ENCODE measurements at places on chromosomes 12 and 14.

DNA sequence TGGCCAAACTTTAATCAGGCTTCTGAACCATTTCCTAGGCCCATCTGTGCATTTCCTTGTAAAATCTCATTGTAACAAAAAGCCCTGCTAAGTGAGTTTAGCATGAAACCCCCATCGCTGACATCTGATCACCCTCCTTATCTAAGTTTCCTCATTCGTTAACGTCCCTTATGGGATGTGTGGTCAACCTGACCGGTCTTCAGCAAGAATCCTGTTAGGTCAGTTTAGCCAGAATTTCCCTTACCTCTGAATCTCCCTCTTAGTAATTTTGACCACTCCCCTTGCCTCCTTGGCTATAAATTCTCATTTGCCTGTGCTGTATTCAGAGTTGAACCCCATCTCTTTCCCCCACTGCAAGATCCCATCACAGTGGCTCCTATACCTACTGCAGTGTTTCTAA, 239.3 kb downstream of the RMST start:
- no peak for DNase-seq

- DNase-seq = no peak
Measured at GRCh38 chr14:89444516-89445125, 27.6 kb upstream of the FOXN3 start.

DNA sequence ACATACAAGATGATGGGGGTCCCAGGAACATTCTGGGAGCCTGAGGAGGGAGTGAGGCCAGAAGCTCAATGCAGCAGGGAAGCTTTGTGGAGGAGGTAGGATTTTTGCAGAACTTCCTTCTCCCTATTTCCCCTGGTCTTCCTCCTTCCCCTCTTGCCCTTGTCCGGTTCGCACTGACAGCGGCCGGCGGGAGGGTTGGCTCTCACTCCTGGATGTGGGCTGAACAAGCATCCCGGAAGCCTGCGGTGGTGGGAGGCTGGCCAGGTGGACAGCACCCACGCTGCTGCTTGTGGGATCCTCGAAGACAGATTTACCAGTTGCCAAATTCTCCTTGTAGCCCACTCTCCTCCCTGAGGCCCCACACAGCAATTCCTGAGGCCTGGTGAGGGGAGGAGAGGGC, 112.2 kb downstream of the KCNA5 start:
- DNase-seq = no peak

GRCh38 chr14:46368275-46368674, 283.3 kb downstream of the RPL10L start:
- DNase-seq = no peak

DNA sequence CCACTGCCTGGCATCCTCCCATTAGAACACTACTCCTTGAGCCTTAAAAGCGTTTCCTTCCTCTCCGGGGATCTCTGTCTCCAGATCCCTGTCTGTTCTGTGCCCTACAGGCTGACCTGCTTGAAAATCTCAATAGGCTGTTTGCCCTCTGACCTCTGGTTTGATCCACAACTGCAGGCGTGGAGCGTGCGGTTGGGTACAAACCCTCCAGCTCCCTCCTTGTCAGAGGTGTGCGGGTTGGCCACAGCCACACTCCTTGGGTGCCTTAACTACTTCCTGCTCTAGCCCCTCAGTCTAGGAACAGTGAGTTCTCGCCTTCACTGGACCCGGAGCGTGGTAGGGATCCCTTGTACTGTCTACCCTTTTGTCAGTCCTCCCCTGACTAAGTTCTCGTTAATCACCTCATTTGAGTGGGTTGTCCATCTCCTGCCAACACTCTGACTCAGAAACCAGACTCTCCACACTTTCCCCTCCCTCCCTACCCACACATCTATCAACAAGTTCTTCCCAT, 33.1 kb downstream of the CMKLR1 start:
- DNase-seq = no peak

- DNase-seq = no peak
Measured at GRCh38 chr12:24078318-24078765, 128.9 kb upstream of the SOX5 start.

All from globus pallidus (tissue), 1 donor.